HFF-Myc (cell line): ENCODE measurements at places on chromosomes 16 and 17.

DNA sequence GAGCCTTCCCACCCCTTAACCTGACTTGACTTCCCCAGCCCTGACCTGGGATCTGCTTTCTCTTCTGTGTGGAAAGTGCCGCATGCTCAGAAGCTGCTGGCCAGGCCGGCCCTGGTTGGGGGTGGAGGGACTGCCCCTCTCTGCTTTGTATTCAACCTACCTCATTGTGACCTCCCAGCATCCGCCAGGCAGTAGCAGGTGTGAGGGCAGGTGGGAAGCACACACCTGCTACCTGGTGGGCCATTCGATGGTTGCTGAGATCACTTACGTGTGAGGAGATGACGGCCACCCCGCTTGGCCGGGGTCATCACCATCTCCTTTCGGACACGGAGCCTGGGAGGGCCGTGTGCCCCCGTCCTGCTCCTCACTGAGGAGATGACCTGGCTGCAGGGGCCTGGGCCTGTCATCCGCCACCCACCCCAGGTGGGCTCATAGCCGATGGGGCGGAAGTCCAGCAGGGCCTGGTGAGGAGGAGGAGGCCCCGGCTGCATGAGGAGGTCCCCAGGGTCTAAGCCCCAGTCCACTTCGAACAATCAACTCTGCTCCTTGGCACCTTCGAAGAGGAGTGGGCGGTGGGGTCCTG, 7.1 kb downstream of the CPNE7 start:
- DNase-seq = no peak

GRCh38 chr17:55177855-55178217, 86.9 kb upstream of the HLF start:
- no peak for DNase-seq

- no peak for DNase-seq
Observed at GRCh38 chr16:83983491-83983890, 15.4 kb downstream of the NECAB2 start.

- no peak for DNase-seq
Observed at GRCh38 chr17:28518132-28518531, 12.0 kb downstream of the FOXN1 start.

DNA sequence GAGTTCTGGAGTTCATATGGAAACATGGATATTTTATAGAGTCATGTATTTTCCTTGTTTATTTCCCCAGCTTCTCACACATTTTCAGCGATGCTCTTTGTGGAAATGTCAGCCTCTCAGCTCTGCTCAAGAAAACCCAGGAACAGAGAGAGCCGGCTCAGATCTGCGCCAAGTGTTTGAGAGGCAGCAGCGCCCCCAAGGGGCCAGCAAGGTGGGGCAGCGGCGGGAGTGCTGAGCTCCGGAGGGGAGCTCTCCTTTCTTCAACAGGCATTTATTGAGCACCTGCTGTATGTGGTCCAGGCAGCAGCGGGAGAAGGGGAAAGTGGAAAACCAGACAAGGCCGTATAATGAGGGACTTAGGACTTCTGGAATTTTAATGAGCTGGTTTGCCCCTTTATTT, 421.1 kb upstream of the C16orf82 start:
- DNase-seq = no peak

DNA sequence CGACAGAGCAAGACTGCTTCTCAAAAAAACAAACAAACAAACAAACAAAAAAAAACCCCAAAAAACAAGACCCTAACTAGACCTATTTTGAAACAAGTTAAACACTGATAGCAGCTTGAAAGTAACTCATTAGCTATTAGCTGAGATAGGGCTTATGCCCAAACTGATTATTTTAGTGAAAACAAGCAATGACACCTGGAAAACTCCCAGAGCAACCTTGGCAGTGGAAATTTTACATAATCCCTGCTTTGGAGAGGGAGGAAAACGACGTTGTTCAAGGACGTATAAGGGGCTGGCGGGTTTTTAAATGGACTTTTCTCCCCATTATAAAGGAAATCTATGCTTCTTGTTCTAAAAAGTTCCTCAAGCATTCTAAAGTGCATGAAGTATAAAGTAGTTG, 45.4 kb upstream of the AQP8 start:
- no peak for DNase-seq
